ENCODE measurements at places on chromosomes 16 and 17.

DNA sequence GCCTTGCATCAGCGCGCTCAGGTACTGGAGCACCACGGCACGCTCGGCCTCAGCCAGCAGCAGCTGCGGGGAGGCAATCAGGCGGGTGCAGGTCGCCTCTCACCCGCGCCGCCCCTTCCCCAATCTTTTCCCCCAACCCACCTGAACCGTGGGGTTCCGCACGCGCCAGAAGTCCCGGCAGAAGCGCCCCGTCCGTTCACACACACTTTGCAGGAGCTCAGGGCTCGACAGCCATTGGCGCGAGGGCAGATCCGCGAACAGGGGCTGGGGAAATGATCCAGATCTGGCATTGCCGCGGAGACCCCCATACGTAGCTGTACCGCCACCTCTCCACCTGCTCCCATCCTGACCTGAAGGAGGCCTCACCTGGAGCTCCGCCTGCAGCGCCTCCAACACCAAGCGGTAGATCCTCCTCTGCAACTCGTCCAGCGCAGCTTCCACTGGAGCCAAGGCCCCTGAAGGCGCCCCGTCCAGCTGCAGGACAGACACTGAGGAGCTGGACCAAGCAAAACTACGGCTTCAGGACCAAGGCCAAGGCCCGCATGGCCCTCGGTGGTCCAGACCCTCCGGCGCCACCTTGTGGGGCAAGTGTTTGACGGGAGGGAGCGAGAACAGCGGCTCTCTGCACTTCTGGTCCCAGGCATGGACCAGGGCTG is 1.4 kb upstream of the MATCAP1 start:
- peak; percentile 94 for DNase-seq

DNA sequence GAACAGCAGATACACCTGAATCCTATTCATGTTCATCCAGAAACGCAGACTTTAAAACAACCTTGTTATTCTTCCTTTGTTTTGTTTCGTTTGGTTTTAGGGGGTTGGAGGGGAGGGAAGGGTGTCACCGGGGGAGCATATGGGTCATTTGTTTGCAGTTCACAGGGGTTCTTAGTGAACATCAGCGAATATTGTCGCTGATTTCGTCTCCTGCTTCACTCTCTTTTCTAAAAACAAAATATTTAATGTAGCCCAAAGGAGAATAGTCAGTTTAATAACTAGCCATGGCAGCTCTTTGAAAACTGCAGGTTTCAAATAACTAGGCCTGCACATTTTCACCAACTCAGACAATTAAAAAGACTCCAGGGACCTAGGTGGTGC is 37.6 kb downstream of the HLF start:
- no peak for DNase-seq

DNA sequence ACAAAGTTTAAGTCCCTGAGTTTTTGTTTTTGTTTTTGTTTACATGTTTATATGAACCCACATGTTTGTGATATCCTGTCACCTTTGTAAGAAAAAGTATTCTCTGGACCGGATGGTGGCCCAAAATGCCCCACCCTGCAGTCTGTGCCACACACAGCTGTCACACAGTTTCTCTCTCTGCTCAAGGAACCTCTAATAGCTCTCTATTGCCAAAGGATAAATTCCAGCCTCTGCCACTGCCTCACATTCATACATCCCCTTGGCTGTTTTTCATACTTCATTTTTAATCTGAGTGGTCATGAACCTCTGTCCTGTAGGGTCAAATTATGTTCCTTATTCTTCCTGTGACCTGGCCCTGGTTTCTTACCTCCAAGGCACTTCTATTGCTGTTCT is 520.3 kb upstream of the CDH5 start:
- DNase-seq: no peak

DNA sequence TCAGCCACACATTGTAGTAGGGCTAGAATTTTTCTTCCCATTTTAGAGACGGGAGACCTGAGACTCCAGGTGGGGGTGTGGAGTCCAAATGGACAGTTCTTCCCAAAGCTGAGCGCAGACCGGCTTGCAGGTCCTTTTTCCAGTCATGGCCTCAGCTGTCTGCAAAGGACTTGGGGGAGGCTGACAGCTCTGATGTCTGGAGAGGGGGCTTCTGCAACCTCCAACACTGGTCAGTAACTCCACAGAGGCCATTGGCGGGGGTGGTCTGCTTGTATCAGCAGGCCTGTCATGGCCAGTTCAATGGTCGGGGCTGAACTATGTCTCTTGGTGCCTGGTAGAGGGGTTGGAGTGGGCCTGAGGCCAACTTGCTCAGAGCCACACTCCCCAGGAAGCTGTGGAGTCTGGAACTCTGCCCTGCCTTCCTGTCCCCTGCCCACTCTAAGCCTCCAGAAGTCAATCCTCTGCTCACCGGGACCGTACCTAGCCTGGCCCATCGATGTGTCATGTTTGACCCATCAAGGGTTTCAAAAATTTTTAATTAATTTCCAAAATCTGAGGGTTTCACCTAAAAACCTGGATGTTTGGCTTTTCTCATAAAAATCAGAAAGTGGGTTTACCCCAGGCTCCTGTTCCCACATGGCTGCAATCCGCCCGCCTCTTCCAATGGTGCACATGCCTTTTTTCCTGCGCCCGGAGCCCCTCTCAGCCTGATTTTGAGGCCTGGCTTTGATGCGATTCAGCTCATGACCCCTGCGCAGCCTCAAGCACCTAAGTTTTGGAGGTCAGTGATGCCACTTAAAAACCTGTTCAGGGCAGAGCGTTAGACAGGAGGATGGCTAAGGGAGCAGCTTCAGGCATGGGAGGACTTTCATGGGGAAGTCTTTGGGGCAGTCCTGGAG is 39.9 kb downstream of the SNX20 start:
- no peak for DNase-seq

- no peak for DNase-seq
Measured at GRCh38 chr16:84600343-84601229, 17.3 kb downstream of the COTL1 start.

- peak; percentile 77 for DNase-seq
Measured at GRCh38 chr17:4631836-4632580, 9.5 kb downstream of the ALOX15 start.

DNA sequence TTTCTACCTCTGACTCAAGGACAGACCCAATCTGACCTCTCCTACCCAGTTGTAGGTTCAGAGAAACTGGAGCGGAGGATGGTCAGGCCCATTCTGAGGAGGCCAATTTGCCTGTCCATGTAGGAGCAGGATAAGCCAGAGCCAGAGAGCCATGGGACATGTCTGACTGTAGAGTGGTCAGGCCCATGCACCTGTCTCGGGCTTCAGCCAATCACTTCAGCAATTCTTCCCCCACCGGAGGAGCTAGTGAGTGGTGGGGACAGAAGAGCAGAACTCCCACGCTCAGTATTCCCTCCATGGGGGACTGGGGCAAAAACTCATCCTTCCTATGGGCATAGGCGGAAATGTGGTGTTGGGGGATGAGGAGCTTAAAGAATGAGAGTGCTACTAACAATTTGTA is 14.3 kb downstream of the DCAF7 start:
- DNase-seq: no peak
